ENCODE measurements at places on chromosomes 3 and 15.

- DNase-seq = no peak
Observed at GRCh38 chr3:196514913-196515621, at the start of gene SMCO1. Gene SMCO1, minus strand, starts transcription at chr3:196515346. Its CDS starts 137 bp downstream, at chr3:196515209.

DNA sequence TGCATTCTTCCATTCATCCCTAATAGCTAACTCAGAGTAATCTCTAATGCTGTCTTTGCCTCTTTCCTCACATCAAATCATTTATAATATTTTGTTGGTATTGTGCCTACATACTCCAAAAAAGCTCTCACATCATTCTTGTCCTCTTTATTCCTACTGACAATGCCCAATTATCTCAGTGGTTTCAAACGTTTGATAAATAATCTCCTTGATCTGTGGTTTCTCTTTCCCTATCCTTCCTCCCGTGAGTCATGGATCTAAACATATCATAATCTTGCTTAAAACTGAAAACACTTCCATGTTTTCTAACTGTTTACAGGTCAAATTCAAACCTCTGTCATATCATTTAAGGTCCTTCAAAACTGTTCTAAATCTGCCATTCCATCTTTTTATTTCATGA is 115.1 kb downstream of the CNTN6 start:
- DNase-seq = no peak

DNA sequence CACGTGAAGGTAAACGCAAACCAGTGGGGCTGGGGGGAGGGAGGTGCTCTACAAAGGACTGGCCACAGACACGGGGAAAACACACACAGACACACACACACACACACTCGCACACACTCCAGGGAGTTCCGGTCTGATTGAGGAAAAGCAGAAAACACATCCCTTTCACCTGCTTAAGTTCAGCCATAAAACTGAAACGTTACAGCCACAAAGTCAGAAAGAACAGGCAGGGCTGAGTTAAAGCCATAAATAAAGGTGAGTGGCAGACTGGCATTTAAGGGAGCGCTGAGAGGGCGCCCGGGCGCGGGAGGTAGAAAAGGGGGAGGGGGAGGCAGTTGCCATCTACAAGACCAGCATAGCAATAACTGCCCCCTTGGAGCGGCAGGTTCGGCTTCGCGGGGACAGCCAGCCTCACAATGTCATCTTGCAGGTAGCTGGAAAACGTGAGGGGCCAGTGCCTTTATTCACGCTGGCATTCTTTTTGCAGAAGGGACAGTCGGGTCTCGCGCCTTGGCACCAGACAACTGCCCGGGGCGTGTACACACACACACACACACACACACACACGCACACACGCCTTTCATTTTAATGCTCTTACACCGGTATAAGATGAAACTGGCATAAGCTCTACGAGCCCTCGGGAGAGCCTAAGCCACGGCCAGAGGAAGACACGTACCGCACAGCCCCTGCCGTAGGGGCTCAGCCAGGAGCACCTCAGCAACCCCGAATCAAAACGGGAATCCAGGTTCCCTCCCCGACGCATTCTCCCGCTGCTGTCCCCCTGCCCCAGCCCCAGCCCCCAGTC is 866 bp downstream of the TNIK start:
- no peak for DNase-seq

DNA sequence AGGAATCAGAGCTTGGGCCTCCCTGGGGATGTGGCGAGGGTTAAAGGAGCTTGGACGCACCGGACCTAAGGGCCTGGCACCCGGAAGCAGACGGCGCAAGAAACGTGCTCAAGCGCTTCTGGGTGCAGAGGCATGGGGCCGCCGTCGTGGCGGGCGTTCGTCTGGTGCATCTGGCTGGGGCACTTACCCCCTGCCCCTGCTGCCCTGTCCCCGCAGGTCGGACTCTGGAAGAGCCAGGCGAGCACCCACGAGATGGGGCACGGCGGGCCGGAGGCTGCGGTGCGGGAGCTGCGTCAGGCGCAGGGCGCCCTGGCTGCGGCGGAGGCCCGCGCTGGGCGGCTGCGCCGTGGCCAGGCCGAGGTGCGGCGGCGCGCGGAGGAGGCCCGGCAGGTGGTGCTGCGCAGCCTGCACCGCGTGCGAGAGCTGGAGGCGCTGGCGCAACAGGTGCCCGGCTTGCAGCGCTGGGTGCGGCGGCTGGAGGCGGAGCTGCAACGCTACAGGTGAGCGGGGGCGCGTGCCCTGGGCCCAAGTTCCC is 2.5 kb downstream of the EFCC1 start:
- DNase-seq = no peak

- DNase-seq = no peak
Observed at GRCh38 chr15:33618350-33618749, 307.6 kb downstream of the RYR3 start.

Measured in DMS 273 treated with DMSO at 0.1 percent for 48 hours (cell line).